ENCODE measurements at places on chromosomes 6 and 20.

DNA sequence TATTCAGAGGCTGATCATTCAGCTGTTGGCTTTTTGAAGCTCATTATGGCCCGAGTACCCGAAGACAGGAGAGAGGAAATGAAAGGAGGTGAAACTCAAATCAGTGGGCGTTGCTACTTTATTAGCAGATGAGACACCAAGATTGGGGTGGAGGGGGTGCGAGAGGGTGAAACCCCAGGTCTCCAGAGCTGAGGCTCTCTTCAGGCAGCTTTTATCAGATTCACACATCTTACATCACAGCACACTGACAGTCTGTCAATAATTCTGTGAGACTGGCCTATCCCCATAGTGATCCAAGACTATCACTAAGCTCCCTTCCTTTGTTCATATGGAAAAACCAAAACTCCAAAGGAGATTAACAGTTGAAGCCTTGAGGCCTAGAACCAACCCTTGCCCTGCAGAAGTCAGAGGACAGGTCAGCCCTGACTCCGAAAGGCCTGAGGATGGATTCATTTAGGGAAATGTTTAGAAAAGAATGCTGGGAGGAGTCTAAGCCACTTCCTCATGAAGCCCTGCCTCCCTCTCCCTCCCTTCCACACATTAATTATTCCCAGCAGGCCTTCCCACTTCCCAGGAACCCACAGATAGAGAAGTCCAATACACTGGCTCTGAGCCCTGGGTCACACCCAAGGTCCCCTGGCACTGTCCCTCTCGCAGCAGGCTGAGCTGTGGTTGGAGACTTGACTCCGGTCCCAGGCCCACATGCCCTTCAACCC is 23.2 kb downstream of the TRERF1 start:
- no peak for DNase-seq

GRCh38 chr20:24653306-24653705 is 183.9 kb downstream of the SYNDIG1 start:
- no peak for DNase-seq

DNA sequence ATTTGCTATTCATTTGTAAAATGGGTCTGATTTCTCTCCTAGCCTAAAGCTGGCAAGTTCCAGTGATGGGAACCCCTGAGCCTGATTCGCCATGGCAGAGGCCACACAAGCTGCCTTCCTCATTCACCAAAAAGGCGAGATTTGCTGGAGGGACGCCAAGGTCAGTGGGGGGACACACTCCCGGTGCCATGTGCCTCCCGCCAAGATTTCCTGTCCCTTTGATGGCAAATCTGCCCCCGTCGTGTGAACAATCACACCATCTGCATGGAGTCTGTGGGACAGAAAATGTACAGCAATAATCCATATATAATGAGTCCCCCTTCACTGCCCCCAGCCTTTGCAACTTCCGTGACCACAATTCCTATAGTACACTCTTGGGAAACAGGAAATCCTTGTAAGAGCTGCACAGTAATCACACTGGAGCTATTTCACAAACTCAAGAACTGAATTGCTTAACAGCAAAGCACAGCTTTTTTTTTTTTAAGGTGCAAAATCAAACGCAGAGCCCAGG is 15.7 kb upstream of the IGF2R start:
- DNase-seq = no peak

DNA sequence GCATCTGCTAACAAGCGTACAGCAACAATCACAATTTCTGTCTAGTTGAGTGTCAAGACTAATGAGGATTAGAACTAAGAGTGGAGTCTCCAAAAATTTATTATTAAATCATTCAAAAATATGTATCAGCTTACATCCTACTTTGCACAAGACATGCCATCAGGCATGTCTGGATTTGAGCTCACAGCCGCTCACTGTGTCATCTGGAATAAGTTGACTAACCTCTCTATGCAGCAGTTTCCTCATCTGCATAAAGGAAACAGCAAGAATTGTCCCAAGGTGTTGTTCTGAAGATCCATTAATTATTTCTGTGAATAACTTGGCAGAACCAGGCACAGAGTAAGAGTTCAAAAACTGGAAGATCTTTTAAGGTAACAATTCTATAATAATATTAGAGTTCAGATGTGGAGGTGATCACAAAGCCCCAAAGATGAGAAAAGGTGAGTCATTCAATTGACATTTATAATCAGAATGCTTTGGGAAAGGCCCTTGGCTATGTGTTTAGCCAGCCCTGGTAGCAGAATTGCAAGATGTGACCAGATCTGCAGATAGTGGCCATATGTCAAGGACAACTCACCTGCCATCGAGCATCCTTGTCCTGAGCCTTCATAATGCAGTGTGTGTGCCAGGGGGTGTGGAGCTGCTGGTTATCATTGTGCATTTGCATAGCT is 264.0 kb downstream of the FOXA2 start:
- no peak for DNase-seq

- no peak for DNase-seq
Measured at GRCh38 chr6:24991810-24992467, 56.2 kb upstream of the RIPOR2 start.
